Hematopoietic multipotent progenitor cell (in vitro differentiated cells): ENCODE measurements at places on chromosomes 4 and X.

- DNase-seq, result peak; percentile 68
These were observed 44.9 kb downstream of the ZBTB49 start for GRCh38 chr4:4334798-4335520.

GRCh38 chrX:66731398-66731797 is 92.5 kb upstream of the EDA2R start:
- DNase-seq, result no peak

GRCh38 chrX:39805825-39806224 is 291.9 kb downstream of the BCOR start:
- DNase-seq, result no peak

DNA sequence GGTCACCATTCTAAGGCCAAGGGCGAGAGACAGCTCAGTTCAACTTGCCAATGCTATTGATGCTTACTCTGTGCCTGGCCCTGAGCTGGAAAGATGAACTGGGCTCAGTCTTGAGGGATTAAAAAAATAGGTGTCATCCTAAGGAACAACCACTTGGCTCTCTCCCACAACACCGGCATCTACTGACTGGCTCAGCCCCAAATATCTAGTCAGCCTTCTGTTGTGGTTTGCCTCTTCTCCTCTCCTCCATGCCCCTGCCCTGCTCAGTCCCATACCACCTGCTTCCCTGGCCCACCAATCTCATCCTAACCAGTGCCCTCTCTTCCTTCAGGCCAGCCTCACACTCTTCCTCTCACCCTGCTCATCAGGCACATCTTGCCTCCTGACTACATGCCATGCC is 29.6 kb downstream of the KDM5C start:
- no peak for DNase-seq

- DNase-seq, result no peak
These were observed 1055.2 kb upstream of the FTHL17 start for GRCh38 chrX:32126997-32127396.
